ENCODE measurements at places on chromosomes 11 and 22.
A peak's percentile ranks its signal among the peaks of the same experiment; 100 is the strongest.

DNA sequence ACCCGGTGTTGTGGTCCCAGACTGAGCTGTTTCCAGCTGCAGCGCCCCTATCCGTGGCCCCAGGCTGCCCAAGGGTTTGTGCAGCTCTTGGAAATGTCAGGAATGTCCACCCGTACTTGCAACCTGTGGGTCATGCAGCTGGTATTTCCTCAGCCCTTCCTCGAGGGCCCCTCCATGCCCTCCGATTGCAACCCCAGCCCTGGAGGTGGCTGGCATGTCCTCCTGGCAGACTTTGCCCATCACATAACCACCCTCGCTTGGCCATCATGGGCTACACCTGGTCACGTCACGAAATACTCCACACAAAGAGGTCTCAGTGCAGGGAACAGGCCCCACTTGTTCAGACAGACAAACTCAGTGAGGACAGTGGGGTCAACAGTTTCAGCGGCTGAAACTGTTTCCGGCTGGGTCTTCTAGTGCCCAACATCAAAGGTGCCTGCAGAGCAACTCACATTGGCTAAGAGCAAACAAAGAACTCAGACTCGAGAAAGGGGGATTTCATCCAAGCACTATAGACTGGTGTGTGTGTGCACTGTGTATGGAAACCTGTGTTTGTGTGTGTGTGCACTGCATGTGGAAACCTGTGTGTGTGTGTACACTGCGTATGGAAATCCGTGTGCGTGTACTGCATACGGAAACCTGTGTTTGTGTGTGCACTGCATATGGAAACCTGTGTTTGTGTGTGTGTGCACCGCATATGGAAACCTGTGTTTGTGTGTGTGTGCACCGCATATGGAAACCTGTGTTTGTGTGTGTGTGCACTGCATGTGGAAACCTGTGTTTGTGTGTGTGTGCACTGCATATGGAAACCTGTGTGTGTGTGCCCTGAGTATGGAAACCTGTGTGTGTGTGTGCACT is 72.8 kb upstream of the CCND1 start:
- DNase-seq, result no peak

DNA sequence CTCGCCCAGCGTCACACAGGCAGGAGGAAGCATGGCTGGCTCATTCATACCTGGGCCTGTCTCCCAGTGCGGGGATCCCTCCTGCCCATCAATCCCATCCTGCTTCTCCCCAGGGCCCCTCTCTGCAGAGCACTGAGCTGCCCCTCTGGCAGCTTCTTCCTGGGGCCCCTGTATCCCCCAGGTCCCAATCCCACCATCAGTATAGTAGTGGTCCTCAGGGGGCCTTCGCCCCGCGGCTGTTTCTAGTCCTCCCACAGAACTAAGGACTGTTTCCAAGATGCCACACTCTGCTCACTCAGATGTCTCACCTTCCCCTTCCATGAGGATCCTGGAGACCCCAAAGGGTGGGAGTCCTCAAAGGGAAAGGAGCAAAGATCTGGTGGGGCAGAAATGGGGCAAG is 97.6 kb downstream of the PDE2A start:
- no peak for DNase-seq

GRCh38 chr11:102603576-102603975 is 21.6 kb downstream of the MMP20 start:
- no peak for DNase-seq

- DNase-seq, result no peak
Measured at GRCh38 chr11:125257190-125257579, 92.6 kb downstream of the PKNOX2 start.

DNA sequence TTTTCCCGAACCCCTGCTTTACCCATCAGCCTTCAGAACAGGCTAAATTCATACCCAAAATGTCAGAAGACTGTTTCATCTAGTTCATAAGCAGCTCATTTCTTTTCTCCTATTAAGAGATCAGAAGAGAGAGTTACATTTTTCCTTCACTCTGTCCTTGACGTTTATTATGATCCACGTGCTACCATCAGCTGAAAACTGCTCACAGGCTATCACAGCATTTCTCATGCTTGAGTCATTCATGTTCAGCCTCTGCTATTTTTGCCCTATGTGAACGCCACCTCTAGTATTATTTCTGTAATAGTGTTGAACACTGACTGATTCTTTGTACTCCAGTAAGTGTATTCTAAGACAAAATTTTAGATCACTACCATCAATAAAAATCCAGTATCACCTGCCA is 51.9 kb downstream of the SLC1A2 start:
- DNase-seq, result no peak

DNA sequence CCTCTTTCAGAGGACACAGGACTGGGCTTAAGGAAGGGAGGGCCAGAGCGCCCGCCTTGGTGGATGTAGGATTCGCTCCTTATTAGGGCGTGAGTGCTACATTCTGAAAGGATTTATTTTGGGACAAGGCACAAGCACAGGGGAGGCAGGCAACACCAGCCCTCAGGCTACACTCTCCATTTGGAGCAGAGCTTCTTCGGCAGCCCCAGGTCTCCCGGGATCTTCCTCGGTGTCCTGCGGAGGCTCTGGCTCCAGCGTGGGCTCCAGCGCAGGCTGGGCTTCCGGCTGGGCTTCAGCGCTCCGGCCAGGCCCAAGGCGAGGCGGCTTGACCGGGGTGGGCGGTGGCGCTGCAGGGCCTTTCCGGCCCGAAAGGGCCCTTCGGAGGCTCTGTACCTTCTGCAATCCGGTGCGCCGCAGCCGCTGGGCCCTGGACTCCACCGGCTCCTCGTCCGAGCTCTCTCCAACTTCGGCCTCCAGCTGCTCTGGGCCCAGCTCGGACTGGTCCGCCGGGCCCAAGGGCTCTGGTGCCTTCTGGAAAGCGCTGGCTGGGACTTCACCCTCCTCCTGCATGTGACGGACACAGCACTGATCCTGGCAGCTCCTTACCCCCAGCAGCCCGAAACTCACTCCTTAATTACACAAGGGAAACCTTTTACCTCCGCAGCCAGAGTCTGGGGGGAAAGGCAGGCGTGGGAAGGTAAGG is 1.1 kb downstream of the CAVIN3 start:
- no peak for DNase-seq

DNA sequence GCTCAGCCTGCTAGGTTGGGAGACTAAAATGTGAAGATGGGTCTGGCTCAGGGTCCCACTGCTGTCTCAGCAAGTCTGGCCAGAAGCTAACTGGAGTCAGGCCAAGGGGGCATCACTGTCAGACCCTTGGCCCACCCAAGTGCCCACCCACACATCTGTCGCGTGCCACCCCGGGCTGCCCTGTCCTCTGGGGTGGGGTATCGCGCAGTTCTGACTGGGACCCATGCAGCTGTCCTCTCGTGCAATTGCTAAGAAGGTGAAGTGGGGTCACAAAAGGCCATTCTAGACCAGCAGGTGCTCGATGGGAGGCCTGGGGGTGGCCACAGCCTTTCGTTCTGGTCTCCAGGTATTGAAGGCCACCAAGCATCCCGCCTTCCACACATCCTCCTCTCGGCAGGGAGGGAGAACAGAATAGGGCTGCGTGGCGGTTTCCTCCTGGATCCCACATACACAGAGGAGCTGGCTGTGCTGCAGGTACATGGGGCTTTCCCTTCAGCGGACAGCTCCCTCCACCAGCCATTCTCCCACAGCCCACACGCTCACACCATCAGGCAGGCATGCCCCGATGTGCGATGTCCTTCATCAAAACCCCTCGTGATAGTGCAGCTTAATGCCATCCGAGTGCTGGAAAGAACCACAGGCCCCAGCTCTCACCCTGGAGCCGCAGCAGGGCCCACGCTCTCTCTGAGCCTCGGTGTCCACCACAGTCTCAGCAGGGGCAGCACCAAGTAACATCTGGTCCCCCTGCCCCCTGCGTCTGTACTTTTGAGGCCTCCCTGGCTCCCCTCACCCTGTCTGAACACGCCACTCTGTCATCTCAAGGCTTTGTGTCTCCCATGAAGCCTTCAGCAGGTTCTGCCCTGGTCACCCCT is 37.6 kb downstream of the SHANK2 start:
- DNase-seq, result no peak

DNA sequence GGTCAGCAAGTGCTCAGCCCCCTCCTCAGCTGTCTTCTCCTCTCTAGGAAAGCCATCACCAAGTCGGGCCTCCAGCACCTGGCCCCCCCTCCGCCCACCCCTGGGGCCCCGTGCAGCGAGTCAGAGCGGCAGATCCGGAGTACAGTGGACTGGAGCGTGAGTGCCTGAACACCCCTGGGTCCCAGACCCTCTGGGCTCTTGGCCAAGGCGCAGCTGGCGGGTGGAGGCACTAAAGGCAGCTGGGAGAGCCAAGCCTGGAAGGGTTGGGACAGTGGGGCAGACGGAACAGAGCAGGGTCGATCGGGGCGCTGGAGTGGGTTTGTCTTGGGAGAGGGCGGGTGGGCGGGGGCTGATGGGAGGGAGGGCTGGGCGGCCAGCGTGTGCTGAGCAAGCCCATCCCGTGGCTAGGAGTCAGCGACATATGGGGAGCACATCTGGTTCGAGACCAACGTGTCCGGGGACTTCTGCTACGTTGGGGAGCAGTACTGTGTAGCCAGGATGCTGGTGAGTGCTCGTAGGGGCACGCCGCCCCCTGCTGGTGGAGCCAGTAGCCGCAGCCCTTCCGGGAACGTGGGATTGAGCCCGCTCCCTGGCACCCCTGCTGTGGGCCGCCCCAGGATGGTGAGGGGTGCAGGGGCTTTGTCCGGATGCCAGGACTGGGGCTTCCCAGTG is 14.1 kb upstream of the MDK start:
- DNase-seq, result no peak

DNA sequence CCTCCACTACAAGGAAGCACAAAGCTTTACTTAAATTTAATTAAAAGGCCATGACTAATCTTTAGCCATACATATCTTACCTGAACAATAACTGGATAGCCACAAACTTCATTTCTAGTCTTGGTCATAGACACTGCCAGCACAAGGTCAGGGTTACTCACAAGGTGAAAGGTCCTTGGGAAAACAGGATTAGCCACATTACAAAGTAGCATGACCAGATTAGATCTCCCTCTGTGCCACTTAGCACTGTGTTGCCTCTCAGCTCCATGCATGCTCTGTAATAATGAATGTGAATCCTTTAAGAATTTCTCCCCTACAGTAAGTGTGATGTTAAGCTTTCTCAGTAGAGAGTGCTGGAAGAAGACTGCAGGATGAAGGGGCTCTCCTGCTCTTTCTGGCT is 325.1 kb upstream of the MPPED2 start:
- no peak for DNase-seq

GRCh38 chr22:49967706-49968208 is 7.2 kb downstream of the PIM3 start:
- no peak for DNase-seq

DNA sequence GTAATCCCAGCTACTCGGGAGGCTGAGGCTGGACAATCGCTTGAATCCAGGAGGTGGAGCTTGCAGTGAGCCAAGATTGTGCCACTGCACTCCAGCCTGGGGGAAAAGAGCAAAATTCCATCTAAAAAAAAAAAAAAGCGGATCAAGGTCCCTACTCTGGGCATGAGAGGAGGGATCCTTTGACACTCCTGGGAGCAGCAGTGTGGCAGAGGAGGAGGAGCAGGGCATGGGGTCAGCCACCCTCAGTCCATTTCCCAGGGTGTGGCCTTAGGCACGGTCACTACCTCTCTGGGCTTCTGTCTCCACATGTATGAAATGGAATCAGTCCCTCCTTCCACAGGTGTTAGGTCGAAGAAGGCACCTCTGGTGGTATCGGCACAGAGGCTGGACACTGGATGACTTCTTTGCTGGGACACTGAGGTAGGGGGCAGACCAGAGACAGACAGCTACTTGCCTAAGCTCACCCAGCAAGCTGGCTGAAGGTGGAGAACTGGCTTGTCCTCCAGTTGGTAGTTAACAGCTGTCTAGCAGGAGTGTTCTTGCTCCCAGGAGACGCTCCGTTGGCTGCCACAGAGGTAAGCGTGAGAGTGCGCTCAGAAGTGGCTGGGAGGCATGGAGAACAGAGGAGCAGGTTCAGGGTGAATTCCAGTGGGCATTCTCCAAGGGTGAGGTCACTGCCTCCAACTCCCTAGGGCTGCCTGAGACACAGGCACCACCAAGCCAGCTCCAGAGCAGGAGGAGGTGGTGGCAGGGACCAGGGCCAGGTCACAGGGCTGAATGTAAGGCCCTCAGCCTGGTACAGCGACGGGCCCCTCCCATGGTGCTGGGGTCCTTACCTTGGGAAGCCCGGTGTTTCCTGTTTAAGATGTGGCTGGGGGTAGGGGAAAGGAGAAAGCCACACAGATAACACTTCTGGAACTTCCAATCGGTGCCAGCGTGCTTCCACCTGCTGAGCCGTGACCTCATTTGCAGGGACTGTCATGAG is 19.5 kb downstream of the TXN2 start:
- DNase-seq, result peak; percentile 56

GRCh38 chr11:30758012-30758411 is 171.9 kb upstream of the MPPED2 start:
- DNase-seq, result no peak

DNA sequence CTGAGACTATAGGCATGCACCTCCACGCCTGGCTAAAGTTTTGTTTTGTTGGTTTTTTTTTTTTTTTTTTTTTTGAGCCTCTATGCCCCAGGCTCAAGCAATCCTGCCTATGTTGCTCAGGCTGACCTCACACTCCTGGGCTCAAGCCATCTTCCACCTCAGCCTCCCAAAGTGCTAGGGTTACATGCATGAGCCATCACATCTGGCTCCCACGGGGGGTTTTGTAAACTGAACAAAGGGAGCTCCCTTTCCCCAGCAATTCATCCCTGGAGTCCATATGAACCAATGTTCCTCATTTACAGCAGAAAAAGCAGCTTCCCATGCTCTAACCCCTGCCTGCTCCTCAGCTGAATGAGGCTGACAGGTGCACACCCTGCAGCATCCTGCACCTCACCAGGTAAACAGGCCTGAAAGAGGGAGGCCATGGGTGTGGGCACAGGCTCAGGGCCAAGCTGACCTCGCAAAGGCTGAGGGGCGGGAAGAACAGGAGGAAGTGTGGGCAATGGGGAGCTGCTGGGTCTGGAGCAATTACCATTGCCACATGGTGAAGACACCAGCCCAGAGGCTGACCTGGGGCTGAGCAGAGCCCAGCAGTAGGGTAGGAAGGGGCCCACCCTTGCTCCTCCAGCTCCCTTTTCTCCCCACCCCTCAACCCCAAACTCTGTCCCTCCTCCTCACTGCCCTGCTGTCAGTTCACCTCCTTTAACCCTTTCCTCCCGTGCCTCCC is 58.2 kb downstream of the RBX1 start:
- no peak for DNase-seq

GRCh38 chr11:9150501-9150900 is 59.1 kb upstream of the SCUBE2 start:
- no peak for DNase-seq

DNA sequence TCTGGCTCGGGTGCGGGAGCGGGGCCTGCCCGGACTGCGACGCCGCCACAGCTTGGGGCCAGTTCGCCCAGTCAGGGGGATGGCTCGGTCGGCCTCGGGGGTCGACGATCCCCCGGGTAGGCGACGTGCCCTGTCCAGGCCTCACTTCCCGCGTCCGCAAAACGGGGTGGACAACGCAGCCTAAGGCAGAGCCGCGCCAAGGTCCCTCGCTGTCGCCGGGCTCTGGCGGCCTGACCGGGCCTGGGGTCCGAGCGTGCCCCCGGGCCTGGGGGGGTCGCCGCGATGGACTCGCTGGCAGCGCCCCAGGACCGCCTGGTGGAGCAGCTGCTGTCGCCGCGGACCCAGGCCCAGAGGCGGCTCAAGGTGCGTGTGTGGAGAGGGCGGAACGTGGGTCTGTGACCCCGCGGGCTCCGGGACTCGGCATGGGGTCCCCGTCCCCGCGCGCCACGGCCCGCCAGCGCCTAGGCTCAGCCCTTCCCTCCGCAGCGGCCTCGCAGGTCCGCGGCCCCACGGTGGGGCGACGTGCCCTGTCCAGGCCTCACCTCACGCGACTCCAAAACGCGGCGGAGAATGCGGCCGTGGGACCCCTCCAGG is 4.2 kb downstream of the SEPTIN5 start:
- no peak for DNase-seq

- no peak for DNase-seq
Measured at GRCh38 chr11:119891055-119891768, 162.2 kb upstream of the NECTIN1 start.

- no peak for DNase-seq
Measured at GRCh38 chr22:17751596-17751995, 22.7 kb downstream of the BID start.

All from NCI-H187 treated with DMSO at 0.1 percent for 48 hours (cell line).